Activated gamma-delta T cell (primary cell): ENCODE measurements at places on chromosomes 6 and 20.

GRCh38 chr6:94270091-94270948 lies 851.0 kb upstream of the EPHA7 start:
- no peak for DNase-seq

GRCh38 chr20:10291568-10292248 lies 73.1 kb downstream of the SNAP25 start:
- no peak for DNase-seq

- no peak for DNase-seq
Observed at GRCh38 chr6:56528412-56528841, 114.3 kb downstream of the DST start.

DNA sequence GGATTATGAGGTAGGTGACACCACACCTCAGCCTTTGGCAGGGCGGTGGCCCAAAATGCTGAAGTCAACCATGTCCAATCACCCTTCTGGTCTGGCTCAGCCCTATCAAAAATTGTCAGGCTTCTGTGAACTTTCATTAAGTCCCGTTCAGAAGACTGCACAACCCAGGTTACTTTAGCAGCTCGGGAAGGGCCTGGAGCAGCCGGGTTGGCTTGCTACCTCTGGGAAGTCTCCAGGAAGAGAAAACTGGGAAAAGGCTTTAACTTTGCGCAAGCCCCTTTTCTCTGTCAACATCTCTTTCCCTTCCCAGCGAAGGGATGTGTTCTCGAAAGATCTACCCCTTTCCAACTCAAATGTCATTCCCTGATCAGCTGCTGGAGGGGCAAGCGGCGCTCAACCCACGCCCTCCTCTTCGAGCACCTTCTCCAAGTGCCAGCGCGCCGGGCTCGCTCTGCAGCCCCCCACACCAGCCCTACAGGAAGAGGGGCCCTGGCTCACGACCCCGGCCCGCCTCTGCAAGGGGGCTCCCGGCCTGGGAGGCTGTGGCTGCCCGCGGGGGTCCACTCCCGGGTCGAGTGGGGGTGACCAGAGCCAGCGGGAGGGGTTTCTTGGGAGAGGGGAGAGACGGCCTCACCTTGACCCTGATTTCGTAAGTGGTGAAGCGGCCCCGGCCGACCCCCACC lies 573 bp downstream of the SNX3 start:
- DNase-seq = no peak

DNA sequence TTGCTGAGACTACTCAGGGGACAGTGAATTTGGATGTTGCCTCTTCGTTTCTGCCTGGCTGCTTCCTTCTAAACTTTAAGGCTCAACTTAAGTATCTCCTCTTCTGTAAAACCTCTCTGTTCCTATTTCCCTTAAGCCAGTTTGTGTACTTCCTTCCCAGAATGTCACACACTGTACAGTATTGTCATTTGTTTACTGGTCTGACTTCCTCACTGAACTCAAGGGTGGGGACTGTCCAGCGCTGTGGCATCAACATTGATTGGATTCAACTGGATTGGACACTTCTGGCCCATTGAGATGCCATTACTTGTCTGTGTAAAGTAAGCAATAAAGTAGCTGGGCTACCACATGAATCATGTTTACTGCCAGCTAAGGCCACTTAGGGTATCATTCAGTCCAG lies 69.7 kb downstream of the ANKS1A start:
- DNase-seq = no peak

DNA sequence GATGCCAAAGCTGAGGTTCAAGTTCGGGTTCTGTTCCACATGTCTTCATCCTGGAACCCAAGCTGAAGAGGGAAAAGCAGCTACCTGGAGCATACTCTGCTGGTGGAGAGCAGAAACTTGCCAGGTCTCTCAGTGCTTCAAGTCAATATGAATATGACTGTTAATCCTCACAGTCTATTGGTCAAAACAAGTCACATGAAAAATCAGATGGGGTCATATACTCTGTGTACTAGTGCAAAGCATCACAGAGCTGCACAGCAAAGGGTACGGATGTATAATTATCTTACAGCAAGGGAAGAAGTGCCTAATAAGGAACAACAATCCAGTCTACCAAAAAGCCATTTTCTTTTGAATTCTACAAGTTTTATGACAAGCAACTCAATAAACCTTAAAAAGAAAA lies 11.6 kb downstream of the NCOA7 start:
- DNase-seq = no peak

- no peak for DNase-seq
Observed at GRCh38 chr6:158808941-158809678, 10.1 kb downstream of the EZR start.

DNA sequence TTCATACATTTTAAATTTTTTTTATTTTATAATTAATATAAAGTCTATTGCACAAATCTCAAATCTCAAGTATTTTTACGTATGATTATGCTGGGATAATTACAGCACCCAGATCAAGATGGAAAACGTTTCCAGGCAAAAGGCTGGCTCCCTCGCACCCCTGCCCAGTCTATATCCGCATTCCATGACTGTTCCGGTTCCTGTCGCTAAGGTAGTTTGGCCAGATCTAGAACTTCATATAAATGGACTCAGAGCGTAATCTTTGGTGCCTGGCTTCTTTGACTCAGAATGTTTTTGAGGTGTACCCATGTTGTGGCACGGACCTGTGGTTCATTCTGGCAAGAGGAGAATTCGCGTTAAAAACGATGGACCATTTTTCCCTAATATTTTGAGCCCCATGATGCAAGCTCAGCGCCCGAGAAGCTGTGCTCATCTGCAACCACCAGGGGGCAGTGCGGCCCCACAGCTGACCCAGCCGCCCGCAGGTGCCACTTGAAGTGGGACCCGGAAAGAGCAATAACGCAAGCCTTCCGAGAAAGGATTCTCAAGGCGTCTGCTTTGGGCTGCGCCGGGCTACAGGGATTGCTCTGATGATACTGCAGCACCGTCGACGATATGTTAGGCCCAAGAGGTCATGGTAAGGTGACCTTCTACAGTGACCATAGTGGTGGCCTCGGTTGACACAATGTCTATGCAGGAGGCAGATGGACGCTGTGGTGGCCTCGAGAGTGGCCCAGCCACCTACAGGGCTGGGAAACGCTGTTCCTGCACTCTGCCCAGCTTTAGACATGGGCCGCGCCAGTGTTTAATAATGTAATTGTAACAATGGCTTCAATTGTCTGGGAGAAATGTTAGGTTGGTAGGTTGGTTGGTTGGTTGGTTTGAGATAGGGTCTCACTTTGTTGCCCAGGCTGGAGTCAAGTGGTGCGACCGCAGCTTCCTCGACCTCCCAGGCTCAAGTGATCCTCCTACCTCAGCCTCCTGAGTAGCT lies 160.1 kb downstream of the ZMYND8 start:
- DNase-seq = peak; percentile 49

- DNase-seq = no peak
Observed at GRCh38 chr20:23835716-23836115, 9.2 kb upstream of the CST2 start.

DNA sequence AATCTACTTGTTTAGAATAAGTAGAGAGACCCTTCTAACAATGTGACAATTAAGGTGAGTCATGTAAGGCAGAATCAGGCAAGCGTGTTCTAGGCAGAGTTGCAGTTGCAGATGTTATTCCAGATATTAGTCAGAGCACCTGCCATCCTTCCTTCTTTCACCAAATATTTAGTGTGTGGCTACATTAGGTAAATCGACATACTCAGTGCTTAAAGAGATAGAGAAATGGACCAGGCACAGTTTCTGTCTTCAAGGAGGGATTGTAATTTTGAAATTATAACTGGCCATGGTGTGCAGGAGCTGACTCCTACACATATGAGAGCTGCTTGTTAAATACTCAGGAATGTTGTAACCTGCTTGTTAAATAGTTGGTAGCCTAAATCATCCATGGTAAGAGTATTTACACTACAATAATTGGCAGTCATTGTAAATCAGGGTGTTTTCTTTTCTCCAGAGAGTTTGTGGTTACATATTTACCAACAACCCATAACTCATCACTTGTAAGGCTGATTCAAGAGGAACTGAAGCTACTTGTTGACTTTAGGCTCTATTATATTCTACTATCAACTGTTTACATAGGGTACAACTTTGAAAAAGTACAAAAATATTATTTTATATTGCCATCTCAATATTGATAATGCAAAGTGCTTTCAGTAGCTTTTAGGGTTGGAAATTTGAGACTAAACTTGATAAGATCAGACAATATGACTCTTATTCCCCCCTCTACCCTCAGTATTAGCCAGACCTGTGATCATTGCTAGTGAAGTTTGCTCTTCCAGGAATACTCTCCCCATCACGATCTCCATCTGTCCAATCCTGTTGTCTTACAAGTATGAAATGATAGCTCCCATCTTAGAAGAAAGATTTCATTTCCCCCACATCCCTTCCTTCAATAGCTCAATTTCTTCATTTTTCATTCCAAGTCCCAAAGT lies 607.1 kb downstream of the COL12A1 start:
- DNase-seq = no peak

GRCh38 chr6:72675396-72675795 lies 53.5 kb downstream of the KCNQ5 start:
- DNase-seq = no peak

- no peak for DNase-seq
Observed at GRCh38 chr6:110013386-110013785, 35.3 kb downstream of the GPR6 start.
